ENCODE measurements at places on chromosomes 3 and 15.

DNA sequence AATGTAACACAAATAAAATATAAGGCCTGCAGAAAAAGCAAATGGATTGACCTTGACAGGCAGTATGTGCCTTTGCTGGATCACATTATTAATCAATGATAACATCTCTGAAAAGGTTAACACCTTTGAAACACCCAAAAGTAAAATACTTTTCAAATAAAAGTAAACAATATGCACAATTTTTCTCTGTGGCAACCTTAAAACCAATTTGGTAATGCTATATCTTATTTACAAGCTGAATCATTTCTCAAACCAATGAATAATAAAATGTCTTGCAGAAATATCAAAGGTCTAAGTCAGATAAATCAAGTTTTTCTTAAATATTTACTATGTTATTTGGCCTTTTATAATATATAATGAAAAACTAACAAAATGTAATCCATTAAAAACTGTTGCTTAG, 1018.7 kb downstream of the ROBO1 start:
- no peak for DNase-seq

DNA sequence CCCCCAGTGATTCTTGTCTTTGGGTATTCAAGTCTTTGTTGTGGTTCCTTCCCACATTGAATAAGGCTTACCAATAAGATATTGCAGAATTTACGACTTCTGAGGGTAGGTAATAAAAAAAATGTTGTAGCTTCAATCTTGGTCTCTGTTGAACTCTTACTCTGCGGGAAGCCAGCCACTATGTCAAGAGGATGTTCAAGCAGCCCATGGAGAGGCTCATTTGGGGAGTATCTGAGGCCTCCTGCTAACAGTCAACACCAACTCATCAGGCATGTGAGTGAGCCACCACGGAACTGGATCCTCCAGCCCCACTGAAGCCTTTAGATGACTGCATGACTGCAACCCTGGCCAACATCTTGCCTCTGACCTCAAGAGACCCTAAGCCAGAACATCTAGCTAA, 3.2 kb upstream of the TBC1D23 start:
- peak; percentile 15 for DNase-seq

DNA sequence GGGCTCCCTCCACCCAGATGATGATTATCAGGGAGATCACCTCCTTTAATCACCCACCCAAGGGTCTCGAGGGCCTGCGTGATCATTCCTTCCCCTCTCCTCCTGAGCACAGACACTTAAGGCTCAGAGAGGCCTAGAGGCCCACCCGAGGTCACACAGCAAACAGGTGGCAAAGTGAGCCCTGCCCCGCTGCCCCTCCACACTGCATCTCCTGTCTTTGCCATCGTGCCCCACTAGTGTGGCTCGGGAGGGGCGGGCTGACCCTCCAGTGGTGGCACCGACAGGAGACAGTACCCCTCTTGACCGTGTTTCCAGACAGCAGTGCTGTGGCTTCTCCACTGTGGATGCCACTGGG, 4.9 kb upstream of the PLXND1 start:
- no peak for DNase-seq

DNA sequence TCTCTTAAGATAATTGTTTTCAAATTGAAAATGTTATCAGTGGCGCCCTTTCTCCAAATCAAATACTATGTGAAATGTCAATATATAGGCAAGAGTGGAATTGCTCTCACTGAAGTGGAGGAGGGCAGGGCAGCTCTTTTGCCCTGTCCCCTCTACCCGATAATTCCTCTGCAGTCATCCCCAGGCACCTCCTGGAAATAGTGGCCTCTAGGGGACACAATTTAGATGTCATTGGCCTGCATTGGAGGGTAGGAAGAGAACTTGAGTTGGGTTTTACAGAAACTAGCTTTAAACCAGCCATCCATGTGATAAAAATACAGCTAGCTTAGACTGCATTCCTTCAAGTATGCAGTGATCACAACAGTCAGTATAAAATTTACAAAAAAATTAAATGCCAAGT, 288.9 kb downstream of the EDEM1 start:
- DNase-seq: no peak

DNA sequence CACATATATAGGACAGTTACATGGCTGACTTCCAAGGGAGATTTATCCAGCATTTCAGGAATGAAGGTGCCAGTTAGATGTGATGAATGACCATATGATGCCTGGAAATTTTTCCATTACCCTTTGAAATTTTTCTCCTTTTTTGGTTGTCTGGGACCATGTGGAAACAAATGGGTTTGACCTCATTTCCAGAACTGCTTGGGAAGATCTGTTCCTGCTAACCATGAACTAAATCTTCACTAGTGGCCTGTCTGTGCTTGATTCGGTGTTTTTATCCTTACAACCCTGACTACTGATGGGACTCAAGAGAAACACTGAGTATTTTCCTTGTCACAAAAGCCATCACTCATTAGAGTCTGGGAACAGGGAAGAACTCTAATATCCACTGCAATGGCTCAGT, 409.4 kb downstream of the PDCD6IP start:
- peak; percentile 16 for DNase-seq

DNA sequence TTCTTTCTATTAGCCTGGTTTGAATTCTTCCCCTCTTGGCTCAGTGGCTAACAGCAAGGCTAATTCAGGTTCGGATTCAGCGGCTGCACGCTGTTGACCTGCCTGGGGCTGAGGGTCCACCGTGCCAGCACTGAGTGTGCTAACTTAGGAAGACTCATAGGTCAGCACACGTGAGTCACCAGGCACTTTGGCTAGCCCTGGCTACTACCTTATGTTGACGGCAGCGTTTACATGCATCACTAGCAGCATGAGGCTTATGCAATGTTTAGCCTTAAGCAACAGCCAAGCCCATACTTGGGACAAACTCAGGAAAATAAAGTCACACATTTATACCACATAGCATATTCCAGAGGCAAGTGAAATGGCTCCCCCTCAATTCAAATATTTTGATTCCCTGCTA, 137.7 kb downstream of the RAB11A start:
- peak; percentile 7 for DNase-seq

DNA sequence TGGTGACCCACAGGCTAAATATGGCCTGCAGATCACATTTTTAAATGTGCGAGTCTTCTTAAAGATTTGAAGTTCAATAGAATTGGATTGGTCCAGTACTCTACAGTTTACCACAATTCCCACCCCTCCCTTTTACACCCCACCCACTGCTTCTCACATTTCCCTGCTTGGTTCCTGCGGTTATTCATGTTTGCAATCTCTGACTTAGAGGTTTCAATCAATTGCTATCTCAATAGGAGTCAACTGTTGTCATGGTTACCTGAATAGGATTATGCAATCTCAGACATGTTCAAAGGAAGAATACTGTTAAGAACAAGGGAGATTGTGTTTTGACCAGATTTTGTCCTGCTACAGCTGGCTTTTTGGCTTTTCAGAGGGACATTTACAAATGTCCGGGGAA, 4.9 kb upstream of the C3orf49 start:
- peak; percentile 27 for DNase-seq

- peak; percentile 35 for DNase-seq
Measured at GRCh38 chr3:189702066-189702646, 71.0 kb downstream of the TP63 start.

DNA sequence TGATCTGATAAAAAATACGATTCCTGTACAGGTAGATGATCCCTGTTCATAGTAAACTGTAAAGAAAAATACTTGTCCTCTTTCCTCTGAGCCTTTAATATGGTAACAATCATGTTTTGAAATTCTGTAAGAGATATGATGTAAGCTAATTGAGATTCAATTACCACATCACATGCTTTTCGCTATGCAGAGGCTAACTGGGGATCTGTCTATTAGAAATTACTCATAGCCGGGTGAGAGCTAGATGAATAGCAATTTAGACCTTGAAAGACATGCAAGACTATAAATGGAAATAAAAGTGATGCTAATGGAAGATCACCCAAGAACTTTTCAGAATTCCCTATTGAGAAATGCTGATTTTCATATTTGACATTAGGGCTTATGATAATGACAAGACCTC, 579.9 kb upstream of the ZNF717 start:
- no peak for DNase-seq

DNA sequence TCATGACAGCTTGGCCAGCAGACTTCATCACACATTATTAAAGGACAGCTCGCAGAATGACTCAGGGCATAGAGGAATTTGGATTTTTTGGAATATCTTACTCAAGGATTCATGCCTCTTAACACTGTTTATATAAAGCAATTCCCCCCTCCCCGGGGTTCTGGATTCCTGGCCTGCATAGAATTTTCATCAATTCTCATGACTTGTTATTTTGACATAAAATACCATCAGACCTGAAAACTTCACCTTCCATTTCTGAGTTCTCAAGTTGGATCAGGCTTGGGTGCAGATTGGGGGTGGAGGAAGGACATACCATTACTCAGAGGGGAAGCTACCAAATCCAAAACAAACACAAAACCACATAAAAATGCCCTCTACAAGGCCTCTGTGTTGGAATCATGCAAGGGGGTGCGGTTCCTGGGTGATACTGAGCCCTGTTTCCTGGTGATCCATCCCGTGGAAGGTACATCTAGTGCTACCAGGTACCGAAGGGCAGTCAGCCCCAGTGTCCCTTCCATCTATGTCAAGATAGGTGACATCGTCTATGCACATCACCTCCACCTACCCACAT, 95.3 kb downstream of the DAPK2 start:
- peak; percentile 77 for DNase-seq

GRCh38 chr3:14765576-14766427, 53.0 kb upstream of the FGD5 start:
- no peak for DNase-seq

DNA sequence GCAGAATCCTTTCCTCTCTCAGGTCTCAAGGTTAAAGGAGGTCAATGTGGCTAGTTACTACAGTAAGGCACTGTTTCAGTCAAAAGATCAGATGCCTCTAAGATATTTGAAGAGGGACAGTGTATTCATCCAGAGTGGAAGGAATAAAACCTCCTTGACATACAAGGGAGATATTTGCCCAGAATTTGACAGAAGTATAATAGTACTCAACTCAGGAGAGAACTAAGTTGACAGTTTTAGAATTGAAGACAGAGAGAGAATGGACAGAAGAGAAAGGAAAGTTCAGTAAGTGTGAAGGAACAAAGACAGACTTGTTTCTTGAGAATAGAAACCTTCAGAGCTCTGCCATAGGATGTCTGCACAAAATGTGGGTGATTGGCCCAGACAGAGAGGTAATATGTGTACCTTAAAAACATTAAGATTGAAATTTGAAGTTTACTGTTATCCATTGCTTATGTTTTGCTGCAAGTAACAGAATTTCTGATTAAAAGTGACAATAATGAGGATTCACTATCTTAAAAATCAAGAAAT, 507.1 kb downstream of the IGSF11 start:
- DNase-seq: no peak

DNA sequence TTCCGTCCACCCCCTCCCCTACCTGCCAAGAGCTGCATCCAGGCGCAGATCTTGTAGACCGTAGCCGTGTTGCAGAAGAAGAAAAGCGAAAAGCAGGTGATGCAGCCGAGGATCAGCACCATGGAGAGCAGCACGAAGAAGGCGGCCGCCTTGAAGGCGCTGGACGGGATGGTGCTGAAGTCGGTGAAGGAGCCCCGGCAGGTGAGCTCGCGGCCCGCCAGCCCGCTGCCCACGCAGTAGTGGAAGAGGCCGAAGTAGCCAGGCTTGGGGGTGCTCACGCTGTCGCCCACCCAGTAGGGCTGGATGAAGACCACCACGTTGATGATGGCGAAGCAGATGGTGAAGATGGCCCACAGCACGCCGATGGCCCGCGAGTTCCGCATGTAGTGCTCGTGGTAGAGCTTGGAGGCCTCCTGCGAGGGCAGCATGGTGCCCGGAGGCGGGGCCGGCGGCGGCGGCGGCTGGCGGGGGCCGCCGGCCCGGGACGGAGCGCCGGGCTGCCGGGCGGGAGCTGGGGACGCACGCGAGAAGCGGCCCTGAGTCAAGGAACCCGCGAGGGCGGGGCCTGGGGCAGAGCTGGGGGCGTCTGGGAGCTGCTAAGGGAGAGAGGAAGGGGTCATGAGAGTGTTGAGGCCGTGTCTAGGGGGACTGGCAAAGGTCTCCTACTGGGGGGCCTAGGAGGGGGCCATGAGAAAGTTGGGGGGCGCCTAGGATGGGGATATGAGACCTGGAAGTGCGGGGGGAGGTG, 1.2 kb downstream of the LHFPL4 start:
- DNase-seq: peak; percentile 54

GRCh38 chr3:78642226-78643035, 1125.4 kb downstream of the ROBO1 start:
- DNase-seq: no peak

GRCh38 chr15:93861413-93861812, 369.9 kb upstream of the MCTP2 start:
- DNase-seq: no peak

DNA sequence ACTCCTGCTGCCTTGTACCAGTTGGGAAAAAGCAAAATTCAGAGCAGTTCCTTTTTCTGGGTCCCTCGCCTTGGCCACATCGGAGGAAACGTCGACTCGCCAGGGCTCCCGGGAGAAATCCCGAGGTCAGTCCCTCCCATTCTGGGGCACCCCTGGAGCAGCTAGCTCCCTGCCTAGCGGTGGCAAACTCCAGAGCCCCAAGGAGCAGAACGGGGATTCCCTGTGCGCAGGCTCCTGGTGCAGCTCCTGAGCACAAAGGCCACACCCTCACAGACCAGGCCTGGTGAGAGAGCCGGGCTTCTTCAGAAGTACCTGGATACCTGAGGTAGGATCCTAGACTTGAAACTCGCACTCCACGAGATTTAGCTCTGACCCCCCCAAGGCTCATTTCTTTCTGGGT, 2.6 kb downstream of the LRRC3B start:
- DNase-seq: no peak

DNA sequence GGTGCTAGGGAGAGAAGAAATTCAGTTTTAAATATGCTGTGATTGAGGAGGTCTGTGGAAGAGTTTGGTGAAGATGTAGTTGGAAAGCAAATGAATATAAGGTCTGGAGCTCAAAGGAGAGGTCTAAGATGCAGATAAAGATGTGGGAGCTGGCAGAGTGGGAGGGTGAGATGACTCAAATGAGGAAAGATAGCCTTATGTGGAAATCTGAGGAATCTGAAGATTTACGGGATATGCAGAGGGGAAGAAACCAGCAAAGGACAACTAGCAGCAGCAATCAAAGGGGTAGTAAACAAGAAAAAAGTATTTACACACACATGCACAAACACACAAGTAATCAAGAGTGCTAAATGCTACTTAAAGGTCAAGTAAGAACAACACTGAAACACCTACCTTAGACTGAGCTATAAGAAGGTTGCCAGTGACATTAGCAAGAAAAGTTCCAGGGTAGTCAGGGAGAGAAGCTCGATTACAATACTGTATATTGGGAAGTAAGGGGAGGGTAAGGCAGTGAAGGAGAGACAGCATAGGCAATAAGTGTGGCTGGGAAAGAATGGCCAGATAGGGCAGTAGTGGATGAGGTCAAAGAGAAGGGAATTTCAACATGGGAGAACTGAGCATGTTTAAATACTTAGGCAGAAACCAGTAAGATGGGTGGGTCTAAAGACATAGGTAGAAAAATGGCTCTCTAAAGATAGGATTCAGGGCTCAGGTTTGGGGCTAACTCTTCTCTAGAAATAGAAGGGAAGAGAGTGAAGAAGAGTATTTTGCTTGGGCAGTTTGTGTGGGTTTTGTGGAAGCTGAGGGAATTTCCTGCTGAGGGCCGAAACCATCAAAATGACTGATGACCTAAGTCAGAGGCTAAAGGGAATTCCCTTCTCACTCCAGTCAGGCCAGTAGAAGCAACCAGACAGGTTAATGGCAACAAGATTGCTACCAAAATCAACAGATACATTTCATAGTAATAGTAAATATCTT, 8.9 kb downstream of the CMTM6 start:
- DNase-seq: peak; percentile 52

- DNase-seq: no peak
Measured at GRCh38 chr3:64494526-64494925, 193.3 kb downstream of the ADAMTS9 start.

Measured in fibroblast of the aortic adventitia (primary cell).